ENCODE measurements at places on chromosomes 3 and 15.

DNA sequence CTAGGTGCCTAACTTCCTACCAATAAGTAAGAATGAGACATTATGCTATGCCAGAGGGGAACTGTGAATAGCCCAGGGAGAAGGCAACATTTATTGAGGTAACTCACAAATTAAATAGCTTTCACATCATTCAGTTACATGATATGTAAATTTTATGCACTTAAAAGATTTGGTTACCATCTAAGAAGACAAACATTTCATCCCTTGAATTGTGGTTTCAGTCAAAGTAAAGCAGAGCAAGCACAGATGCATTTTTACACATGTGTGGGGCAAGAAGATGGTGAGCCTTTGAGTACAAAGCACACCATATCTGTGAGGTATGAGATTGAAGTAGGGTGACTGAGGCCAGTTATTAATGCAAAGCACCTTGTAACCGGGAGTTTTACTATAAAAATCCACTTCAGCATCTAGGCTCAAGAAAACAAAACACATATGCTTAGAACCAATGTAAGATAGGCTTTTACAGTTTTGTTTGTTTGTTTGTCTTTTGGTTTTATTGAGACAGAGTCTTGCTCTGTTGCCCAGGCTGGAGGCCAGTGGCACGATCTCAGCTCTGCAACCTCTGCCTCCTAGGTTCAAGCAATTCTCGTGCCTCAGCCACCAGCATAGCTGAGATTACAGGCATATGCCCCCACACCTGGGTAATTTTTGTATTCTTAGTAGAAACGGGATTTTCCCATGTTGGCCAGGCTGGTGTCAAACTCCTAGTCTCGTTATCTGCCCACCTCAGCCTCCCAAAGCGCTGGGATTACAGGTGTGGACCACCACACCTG is 3.5 kb downstream of the PLSCR2 start:
- DNase-seq, result no peak

GRCh38 chr3:141248064-141248463 is 16.4 kb downstream of the PXYLP1 start:
- no peak for DNase-seq

- DNase-seq, result no peak
These were observed 1.2 kb upstream of the DAZL start for GRCh38 chr3:16606398-16606797.

DNA sequence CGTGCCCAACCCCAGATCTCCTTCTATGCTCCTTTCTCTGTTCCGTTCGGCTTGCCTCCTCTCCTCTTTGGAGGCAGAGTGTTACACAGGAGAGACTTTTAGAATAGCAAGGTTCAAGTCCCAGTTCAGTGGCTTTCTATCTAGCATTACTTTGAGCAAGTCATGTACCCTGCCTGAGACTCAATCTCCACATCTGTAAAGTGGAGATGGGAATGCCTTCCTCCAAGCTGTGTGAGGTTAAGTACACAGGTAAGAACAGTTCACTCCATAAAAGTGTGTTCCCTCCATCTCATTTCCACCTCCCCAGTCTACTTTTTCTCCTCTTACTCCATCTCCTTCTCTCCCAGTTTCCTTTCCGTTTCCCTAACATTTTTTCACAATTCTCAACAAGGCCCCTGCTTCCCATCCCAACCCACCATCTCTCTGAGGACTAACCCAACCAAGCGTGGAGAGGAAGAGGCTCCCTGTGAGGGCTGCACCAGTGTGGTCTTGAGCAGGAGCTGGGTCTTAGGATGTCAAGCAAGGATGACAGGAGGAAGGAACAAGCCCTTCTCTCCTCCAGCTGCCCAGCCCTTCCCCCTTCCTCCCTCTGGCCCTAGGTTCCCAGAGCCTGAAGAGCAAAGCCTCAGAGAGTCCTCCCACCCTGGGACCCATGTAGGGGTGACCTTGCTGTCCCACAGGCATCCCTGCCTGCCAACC is 6.4 kb downstream of the ATP8B4 start:
- DNase-seq, result no peak

- no peak for DNase-seq
These were observed 70.1 kb upstream of the VEPH1 start for GRCh38 chr3:157573281-157573680.

DNA sequence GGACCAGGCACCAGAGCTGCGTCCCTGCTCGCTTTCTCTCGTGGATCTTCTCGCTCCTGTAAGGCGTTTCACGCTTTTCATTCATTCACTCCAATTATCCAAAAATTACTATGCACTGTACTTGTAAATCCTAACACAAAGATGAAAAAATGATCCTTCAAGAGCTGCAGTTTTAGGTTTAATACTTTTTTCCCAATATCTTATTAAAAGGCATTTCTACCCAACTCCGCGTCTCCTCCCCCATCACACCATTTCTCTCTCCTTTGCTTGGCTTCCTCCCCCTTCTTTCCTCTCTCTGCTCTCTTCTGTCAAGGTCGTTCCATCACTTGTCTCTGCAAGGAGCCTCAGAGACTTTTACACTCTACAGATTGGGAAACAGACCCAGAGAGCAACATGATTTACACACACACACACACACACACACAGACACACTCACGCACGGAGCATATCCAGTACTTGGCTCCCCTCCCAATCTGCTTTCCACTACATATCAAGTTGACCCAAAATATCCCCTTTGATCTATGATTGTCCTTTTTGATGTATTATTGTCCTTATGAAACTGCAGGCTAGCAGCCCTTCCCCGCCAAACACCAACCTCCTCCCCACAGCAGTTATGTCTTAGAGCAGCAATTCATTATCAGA is 479 bp upstream of the CLDN1 start:
- DNase-seq, result no peak
